Calu3 (cell line): ENCODE measurements at places on chromosomes 11 and 22. TPM values are rescaled to one million over a fixed set of nuclear protein-coding genes. Genes with fewer than 3 reads are reported as not detected.

GRCh38 chr11:725624-726202, 19.7 kb downstream of the EPS8L2 start:
- peaks cover 70% of the 10 kb centered on the region for H3K36me3 ChIP-seq
- no peak for DNase-seq
- no peak overlapping the region for H3K27ac ChIP-seq
- no peaks in the 10 kb centered on the region for H3K27me3 ChIP-seq
- no peak overlapping the region for H3K4me3 ChIP-seq
- H3K4me1 ChIP-seq: peaks cover 8% of the 10 kb centered on the region

DNA sequence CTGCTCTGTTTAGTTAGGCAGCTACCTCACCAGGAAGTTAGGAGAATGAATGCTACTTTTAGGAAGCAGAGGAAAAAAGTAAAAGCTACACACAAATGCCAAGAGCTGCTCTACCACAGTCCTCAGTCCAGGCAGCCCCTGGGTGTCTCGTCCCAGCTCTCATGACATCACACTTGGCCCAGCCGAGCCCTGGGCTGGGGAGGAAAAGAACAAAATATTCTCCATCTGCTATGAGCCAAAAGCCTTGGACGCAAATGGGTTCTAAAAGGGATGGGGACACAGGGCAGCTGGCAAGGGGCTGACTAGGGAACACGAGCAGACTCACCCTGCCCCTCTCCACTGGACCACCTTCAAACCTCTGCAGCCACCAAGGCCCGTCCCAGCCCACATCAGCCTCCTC, 26.1 kb downstream of the TMEM184B start:
- H3K4me1 ChIP-seq: peaks cover 11% of the 10 kb centered on the region
- H3K36me3 ChIP-seq: peaks cover 39% of the 10 kb centered on the region
- H3K4me3 ChIP-seq: no peak overlapping the region
- no peak for DNase-seq
- no peaks in the 10 kb centered on the region for H3K27me3 ChIP-seq

The PRRG4 gene
- 22.9 and 23.9 TPM in 2 replicates for total RNA-seq

The GLB1L2 gene
- 15.5 and 19.0 TPM in 2 replicates for total RNA-seq

GRCh38 chr11:94455861-94456260, 37.8 kb downstream of the MRE11 start:
- H3K36me3 ChIP-seq: peaks cover 10% of the 10 kb centered on the region
- H3K4me3 ChIP-seq: no peak overlapping the region
- DNase-seq: peak; percentile 46
- H3K27me3 ChIP-seq: no peaks in the 10 kb centered on the region

- H3K27ac ChIP-seq: no peak overlapping the region
- H3K27me3 ChIP-seq: peaks cover 28% of the 10 kb centered on the region
- H3K4me3 ChIP-seq: no peak overlapping the region
- H3K4me1 ChIP-seq: no peaks in the 10 kb centered on the region
- H3K36me3 ChIP-seq: peaks cover 10% of the 10 kb centered on the region
- DNase-seq: no peak
These were observed 341 bp downstream of the NAALADL1 start for GRCh38 chr11:65058012-65058411.

The OR8G1 gene
- total RNA-seq: not detected in 2 replicates
